Stimulated activated naive B cell treated with anti-CD40 and anti-IgM and Interleukin-4, amounts not matched to agents 10 μg/mL and 1 μg/mL and 100 μg/mL, for 72 hours (primary cell): ENCODE measurements at places on chromosomes 12 and 14.

DNA sequence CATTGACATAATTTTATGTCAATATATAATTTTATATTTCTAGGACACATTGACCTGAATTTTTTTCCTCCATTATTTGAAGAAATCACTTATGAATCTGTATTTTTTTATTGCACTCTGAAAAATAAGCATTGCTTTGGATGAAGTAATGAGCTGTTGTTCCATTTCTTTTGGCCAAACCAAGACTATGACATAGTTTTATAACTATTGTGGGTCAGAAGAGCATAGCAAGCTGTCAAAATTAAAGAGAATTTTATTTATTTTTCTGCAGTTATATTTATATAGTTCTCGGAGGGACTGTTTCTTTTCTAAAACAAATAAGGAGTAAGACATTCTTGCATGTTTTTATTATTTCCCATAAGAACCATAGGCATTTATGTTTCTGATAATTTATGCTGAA, 8.5 kb downstream of the C12orf75 start:
- DNase-seq, result no peak

DNA sequence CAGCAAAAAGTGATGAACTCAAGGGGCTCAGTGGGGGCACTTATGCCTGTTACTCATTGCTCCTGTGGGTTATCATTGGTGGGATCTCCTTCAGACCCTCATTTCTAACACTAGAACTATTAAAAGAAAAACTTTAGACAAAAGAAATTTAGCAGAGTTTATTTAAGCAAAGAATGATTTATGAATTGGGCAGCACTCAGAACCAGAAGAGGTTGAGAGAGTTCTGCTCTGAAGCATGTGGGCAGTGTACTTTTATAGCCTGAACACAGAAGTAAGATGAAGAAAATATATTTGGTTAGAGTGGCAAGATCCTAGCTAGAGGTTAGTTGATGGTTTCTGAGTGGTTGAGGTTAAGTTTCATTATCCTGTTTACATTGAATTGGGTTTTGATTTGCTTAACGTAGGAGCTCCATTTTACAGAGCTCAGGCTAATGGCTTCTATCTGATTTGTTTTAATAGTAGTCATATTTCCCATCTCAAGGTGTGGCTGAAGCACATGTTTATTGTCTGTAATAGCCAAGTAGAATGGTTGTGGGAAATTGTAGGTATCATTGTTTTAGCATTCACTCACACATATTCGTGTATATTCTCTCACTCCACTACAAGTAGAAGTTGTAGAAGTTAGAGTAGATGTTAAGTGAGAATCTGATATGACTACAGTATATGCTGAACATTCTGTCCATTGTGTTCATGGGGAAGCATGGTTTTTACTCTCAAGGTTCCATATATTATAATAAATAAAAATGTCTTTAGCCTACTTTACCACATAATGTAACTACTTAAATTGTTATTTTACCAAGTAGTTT, 27.6 kb downstream of the LEMD3 start:
- DNase-seq, result no peak

DNA sequence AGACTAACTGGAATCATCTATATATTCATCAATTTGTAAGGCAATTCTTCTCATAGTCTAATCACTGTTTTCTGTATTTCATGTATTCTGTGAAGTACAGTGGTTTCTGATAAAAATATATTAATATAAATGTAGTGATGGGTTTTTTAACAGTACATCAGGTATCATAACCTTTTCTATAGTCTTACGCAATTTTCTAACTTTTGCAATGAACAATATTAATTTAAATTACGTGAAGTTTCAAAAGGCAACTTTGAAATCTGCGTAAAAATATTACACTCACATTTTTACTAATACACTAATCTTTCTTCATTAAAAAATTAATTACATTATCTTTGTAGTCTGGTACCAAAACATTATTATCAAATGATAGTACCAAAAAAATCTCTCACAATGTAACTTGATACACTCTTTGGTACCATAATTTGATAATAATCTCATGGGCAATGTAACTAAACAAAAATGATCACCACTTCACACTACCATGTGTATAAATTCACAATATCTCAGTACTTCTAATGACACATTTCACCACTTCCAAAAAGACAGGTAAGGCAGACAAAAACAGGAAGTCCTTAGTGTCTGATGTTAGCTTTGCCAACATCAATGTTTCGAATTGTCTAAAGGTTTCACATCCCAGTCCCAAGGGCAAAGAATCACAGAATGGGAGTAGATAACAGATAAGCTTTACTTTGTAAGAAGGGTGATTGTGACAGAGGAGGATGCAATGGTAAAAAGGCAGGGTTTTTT, 8.7 kb downstream of the DNAI7 start:
- no peak for DNase-seq

- DNase-seq, result no peak
These were observed 5.2 kb downstream of the OR4E1 start for GRCh38 chr14:21668377-21668776.

GRCh38 chr14:104559028-104559803, 20.3 kb upstream of the C14orf180 start:
- DNase-seq, result no peak

DNA sequence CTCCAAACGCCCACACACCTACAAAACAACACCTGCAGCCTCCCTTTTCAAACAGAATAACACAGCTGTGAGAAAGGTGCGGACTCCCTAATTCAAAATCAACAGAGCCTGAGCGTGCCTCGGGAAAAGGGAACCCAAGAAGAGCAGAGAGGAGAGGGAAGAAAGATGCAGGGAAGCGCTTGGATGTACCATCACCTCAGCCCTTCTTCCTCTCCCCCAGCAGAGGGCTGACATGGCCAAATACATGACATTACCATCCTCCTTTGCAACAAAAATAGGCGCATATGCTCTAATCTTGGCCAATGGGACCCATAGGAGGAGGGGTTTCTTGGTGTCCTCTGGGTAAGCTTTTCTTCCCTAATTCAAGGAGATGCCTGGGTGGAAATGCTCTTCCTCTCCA, 78.0 kb downstream of the CPSF2 start:
- DNase-seq, result no peak

DNA sequence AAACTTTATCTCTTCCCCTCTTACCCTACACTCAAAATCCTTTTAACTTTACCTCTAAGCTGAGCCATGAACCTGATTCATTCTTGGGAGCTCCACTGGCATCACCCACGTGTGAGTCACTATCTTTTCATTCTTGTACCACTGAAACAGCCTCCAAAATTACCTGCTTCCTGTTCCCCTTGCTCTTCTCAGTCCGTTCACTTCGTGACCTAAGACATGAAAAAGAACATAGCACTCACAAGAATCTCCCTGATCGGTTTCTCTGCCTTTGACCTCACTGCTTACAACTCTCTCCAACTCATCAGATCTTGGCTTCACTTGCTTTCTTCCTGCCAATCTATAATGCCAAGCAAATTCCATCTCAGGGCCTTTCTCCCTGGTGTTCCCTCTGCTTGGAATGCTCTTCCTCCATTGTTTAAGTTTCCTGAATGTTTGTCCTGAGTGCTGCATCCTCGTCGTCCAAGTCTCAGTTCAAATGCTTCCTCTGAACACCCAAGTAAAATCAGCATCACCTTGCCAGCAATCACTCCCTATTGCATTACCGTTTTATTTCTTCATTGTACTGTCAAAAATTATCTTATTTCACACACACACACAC, 9.2 kb downstream of the GLIPR1 start:
- no peak for DNase-seq

DNA sequence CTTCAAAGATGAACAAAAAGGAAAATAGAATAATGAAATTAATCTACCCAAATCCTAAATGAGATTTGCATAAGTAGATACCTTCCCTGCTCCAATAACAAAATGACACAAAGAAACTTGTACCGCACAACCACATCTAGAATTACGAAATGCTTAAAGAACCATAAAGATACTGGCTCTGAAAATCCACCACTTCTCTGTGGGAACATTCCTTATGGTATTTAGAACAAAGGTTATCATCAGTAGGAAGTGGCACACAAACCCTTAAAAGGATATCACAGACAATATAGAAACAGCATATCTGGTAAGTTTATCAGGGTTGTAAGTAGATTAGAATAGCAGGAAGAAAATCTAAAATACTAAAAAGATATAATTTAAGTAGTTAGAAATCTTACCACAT, 11.6 kb downstream of the IAPP start:
- no peak for DNase-seq

GRCh38 chr14:71013551-71014192, 106.4 kb downstream of the PCNX1 start:
- DNase-seq, result no peak

DNA sequence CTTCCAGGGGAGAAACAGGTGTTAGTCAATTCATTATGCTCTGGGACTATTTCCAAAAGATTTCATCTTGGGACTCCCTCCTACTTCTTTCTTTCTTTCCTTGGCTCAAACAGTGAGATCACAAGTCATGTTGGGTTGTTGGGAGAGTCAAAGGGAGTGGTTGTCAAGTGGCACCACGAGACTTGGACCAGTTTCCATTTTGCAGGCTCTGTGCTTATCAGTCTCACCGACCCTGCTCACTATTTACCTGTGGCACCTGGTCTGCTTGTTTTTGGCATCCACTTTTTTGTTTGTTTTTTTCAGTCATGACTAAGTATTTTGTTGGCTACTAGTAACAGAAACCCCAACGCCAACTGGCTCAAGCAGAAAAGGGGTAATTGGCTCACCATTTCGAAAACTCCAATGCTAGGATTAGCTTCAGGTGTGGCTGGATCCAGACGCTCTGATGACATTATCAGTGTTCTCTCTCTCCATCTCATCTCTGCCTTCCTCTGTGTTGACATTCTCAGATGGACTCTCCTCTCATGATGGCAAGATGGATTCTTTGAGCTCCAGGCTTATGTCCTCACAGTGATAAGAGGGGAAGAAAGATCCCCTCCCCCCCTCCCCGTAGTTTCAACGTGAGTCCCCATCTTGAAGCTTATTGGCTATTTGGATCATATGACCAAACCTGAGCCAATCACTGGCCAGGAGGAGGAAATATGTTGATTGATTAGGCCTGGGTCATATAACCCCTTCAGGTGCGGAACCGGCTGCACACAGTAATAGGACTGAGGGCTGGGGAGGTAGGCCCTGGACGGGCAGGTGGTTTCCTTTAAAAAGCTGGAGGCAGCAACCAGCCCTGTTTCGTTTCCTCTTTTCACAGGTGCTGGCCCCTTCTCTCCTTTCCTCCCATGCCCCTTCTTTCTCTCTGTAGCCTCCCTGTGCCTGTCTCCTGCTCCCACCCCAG, 84.2 kb downstream of the AACS start:
- peak; percentile 48 for DNase-seq

- no peak for DNase-seq
These were observed 33.3 kb upstream of the GPR68 start for GRCh38 chr14:91277546-91278382.

DNA sequence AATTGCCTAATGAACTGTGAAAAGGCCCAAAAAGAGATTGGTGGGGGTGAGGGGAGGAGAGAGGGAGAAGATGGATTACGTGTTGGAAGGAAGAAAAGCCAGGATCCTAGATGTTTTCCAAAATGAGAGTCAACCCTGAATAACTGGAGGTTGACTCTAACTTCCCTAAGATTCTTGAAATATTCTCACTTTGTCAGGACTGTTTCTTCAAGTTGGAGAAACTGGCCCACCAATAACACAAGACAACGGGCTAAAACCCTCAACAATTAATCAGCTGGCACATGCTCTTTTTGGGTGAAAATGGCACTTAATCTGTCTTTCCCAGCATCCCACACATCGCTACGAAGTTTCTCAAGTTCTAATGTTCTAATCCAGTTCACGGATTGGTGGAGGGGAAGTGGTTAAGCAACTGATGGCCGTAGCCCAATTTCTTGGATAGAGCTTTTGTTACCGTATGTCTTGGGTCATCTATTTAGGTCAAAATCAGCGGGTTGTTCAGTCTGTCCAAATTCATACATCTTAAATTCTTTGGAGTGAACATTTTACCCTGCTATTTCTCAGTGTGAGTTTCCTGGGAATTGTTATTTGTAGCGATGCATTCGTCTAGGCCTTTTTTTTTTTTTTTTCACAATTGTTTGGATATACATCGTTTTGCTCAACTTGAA, 49.0 kb downstream of the GPHB5 start:
- no peak for DNase-seq

GRCh38 chr12:3592856-3593625, 102.0 kb downstream of the PRMT8 start:
- no peak for DNase-seq

- no peak for DNase-seq
These were observed 1.9 kb upstream of the GPR33 start for GRCh38 chr14:31489691-31490090.

DNA sequence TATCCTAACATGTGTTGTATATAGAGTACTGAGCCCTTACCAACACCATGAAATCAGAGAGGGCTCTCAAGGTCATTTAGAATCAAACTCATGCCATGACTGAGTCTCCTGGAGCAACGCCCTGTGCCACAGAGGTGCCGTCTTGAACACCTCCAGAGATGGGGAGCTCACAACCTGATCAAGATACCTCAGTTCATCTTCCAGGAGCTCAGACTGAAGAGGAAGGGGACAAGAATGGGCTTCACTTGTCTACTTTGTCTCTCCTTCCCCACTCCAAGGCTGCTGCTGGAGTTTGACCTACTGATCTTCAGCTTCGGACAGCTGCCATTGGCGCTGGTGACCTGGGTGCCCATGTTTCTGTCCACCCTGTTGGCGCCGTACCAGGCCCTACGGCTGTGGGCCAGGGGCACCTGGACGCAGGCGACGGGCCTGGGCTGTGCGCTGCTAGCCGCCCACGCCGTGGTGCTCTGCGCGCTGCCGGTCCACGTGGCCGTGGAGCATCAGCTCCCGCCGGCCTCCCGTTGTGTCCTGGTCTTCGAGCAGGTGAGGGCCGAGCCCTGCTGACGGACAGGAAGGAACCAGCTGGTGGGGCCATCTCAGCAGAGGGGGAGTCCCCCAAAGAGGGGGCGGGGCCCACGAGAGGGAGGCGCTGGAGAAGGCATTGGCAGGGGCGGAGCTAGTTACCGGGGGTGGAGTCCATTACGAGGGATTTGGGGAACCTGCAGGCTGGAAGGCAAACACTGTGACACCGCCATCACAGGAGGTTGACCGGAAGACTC, 12.0 kb downstream of the SOAT2 start:
- DNase-seq, result no peak

DNA sequence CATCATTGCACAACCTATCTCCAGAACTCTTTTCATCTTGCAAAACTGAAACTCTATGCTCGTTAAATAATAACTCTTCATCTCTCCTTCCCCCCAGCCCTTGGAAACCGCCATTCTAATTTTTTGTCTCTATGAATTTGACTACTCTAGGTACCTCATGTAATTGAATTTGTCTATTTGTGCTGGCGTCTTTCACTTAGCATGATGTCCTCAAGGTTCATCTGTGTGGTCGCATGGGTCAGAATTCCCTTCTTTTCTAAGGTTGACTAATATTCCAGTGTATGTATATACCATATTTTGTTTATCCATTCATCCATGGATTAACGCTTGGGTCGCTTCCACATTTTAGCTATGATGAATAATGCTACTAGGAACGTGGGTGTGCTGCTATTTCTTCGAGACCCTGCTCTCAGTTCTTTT, 80.1 kb downstream of the PLXNC1 start:
- DNase-seq, result no peak

- peak; percentile 28 for DNase-seq
These were observed 188.9 kb downstream of the CAND1 start for GRCh38 chr12:67457778-67458665.
